ENCODE measurements at places on chromosomes 3 and 15.

GRCh38 chr15:98856532-98856907 lies 151.1 kb downstream of the PGPEP1L start:
- no peak for DNase-seq

- DNase-seq, result no peak
Measured at GRCh38 chr15:98324341-98324970, 323.9 kb upstream of the IGF1R start.

DNA sequence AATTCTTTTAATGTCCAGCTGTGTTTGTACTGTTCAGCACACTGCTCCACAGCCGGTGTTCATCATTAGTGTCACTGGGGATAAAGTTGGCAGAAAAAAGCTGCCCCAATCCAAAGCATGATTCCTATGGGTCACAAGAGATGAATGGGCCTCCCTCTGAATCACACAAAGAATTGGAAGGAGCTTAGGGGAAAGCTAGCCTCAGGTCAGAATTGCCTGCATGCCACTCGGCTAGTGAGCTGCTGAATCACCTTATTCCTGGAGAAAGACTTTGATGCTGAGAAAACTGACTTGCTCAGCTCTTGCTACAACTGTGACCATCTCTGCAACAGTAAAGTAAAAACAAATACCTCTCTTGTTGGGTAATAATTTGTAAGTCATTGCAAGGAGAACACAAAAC lies 3.5 kb downstream of the CCK start:
- DNase-seq, result no peak

GRCh38 chr3:60365360-60365759 lies 885.9 kb downstream of the FHIT start:
- no peak for DNase-seq

GRCh38 chr3:13272831-13273603 lies 147.1 kb downstream of the NUP210 start:
- no peak for DNase-seq

DNA sequence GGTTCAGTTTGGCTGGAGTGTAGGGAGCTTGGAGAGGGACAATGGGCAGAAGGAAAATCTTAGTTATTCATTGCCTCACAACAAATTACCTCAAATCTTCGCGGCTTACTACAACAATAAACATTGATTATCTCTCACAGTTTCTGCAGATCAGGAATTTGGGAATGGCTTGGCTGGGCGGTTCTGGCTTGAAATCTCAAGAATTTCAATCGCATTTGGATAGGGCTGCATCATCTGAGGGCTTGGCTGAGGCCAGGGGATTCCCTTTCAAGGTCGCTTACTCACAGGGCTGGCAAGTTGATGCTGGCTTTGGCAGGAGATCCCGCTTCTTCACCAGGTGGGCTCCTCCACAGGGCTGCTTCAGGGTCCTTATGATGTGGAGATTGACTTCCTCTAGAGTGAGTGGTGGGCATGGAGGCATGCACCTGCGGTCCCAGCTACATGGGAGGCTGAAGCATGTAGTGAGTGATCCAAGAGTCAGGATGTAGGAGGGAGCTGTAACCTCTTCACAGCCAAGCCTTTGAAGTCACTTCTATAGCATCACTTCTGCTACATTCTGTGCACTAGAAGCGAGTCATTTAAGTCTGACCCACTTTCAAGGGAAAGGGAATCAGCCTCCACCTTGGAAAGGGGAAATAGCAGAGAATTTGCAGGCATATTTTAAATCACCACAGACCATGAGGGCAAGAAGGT lies 63.1 kb downstream of the CDC25A start:
- DNase-seq, result no peak

DNA sequence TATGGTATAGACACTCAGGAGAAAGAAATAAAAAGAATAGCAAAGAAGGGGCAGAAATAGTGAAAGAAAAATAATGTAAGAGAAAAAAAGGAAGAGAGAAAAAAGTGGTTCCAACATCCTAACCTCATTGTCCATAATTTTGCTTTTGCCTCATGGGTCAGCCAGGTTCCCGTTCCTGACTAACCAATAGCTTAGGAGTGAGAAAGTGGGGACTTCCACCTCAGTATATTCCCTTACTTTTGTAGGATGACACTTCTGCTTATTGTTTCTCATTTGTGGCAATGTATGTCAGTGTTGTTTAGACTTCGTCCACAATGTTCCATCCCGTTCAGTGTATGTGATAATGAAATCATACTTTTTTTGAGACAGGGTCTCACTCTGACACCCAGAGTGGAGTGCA lies 9.3 kb upstream of the SLC12A8 start:
- DNase-seq, result no peak

GRCh38 chr3:11626084-11626463 lies 17.6 kb downstream of the VGLL4 start:
- no peak for DNase-seq

- DNase-seq, result no peak
Measured at GRCh38 chr15:67613708-67614107, 71.2 kb downstream of the MAP2K5 start.

GRCh38 chr3:61734749-61735686 lies 173.6 kb downstream of the PTPRG start:
- DNase-seq, result no peak

DNA sequence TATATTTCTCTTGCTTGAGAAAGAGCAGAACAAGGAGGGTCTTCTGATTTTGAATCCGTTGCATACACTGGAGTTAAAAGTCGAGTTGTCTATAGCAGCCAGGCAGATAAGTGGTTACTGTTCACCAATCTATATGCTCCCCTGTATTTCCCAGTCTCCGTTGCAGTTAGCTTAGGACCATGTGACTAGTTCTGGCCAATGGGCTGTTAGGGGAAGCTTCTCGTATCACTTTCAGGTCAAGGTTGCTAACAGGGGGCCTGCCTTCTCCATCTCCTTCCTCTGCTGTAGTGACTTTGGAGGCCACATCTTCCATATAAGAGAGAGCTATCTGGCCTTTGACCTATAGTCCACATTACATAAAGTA lies 188.5 kb upstream of the KBTBD8 start:
- DNase-seq, result no peak

DNA sequence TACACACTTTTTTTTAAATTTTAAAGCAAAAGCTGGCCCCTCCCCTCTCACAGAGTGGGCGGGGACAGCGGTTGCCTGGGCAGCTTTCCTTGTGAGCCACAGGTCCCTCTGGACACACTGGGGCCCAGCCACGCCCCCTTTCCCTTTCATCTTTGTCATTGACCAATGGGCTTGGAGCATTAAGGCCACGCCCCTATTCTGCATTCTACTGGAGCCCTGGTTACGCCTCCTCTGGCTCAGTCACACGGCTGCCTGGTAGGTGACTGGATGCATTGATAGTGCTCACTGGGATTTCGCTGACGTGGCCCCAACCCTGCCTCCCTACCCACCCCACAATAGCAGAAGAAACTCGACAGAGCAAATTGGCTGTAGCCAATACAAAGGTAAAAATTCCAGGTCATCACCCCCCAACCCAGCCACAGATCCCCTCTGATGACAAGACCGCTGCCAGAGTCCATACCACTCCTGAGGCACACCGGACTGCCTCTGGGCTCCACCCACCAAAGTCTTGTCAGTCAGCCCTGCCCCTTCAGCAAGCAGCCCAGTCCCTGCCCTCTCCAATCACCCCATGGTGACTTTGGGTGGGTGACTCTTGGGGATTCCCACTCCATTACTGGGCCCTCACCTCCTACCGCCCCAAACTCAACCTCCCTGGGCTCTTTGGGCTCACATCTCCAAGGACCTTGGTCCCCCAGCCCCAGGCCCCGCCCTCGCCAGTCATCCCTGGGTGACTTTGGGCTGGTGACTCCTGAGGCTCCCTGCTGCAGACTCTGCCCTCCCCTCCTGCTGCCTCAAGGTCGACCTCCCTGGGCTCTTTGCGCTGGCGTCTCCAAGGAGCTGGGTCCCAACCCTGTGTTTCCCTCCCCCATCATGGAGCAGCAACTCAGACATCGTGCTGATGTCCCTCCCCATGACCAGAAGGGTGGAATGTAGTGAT lies 112.2 kb upstream of the FAN1 start:
- no peak for DNase-seq

GRCh38 chr3:197970588-197970987 lies 10.6 kb downstream of the LMLN start:
- no peak for DNase-seq

GRCh38 chr15:70714015-70714414 lies 49.3 kb downstream of the UACA start:
- DNase-seq, result no peak

GRCh38 chr3:36730966-36731365 lies 33.4 kb downstream of the DCLK3 start:
- no peak for DNase-seq

GRCh38 chr15:65535192-65535591 lies 4.9 kb downstream of the HACD3 start:
- no peak for DNase-seq

DNA sequence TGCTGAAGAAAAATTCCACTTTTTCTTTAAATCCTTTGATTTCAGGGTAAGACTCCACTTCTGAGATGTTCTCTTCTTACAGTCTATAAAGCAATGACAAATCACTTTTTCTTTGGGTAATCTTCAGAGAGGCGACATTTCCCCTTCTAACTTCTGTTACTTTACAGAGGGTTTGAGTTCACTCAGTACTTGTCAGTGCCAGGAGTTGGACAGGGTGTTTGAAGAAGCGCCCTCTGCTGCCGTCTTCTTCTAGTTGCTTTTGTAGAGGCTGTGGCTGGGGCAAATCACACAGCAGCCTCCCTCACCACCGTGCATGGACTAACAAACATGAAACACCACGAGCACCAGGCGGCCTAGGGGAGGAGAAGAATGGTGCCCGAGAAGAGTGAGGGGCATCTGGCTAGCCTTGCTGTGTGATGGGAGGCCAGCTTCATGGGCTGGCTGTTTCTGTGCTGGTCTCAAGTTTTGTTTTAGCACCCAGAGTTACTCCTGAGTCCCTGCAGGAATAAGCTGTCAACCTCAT lies at the start of gene CD80:
Gene CD80 (minus strand): TSS at position 174 of the 523 bp plus-strand sequence. CDS start 1,886 bp downstream, outside the sequence.
- peak; percentile 22 for DNase-seq

DNA sequence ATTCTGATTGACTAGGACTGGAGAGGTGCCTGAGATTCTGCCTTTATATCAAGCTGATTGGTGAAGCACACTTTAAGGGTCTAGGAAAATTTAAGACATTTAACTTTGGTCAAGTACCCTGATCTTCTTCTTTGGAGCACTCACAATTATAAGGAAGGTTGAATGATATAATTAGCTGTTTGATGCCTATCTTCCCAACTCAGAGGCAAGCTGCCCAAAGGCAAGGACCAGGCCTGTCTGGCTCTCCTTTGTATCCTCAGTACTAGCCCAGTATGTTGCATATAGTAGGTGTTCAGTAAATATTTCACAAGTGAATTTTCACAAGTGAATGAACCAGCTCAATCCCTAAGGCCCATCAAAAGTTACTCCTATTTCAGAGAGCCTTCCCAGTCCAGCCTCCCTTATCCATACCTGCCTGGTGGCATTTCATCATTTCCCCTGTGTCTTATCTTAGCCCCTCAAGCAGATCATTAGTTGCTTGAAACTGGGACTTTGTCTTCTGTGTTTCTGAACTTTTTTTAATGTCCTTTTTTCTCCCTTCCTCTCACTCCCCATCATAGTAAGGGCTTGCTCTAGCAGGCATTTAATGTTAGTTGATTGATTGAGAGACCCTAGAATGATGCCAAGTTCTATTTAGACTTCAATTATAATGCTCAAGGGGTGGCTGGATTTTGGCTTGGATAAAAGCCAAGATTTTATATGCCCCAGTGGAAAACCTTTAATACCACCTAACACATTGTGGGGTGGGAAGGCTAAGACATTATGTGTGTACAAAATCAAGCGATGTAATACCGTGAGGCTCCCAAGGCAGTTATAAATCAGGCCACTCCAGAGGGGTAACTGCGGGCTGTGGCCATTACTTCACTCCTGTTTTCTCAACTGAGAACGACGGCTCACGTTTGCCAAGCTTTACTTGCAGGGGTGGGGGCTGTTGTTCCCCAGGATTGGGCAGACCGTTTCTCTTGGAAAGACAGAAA lies 43.2 kb upstream of the BOC start:
- peak; percentile 20 for DNase-seq

GRCh38 chr3:186284661-186285060 lies 77.4 kb downstream of the DGKG start:
- no peak for DNase-seq

- no peak for DNase-seq
Measured at GRCh38 chr3:194034346-194035336, 101.3 kb upstream of the HES1 start.

GRCh38 chr15:89647191-89647851 lies 7.9 kb downstream of the KIF7 start:
- DNase-seq, result peak; percentile 49

GRCh38 chr3:50372349-50372748 lies 13.0 kb upstream of the TMEM115 start:
- DNase-seq, result no peak

GRCh38 chr15:63169788-63170187 lies 12.5 kb upstream of the RPS27L start:
- DNase-seq, result no peak

- no peak for DNase-seq
Measured at GRCh38 chr15:95032156-95032555, 800.8 kb downstream of the MCTP2 start.

- DNase-seq, result no peak
Measured at GRCh38 chr15:69794645-69795469, 302.9 kb downstream of the TLE3 start.

DNA sequence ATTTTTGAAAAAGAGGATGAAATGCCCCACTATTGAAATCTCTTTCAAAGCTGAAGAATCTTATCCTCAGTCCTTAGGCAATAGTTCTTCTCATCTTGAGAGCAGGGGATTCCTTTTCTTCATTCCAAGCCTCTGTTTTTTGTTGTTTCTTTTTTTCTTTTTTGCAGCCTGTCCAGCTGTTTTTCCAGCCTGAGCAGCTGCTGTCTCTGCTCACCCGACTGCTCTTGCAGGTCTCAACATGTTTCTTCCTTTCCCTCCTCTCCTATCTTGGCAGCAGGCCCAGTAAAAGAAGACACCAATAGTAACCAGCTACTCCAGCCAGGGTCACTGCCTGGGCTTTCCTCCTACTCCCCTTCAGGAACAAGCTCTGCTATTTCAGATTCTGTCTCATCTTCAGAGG lies 23.8 kb downstream of the MEX3B start:
- DNase-seq, result peak; percentile 87

DNA sequence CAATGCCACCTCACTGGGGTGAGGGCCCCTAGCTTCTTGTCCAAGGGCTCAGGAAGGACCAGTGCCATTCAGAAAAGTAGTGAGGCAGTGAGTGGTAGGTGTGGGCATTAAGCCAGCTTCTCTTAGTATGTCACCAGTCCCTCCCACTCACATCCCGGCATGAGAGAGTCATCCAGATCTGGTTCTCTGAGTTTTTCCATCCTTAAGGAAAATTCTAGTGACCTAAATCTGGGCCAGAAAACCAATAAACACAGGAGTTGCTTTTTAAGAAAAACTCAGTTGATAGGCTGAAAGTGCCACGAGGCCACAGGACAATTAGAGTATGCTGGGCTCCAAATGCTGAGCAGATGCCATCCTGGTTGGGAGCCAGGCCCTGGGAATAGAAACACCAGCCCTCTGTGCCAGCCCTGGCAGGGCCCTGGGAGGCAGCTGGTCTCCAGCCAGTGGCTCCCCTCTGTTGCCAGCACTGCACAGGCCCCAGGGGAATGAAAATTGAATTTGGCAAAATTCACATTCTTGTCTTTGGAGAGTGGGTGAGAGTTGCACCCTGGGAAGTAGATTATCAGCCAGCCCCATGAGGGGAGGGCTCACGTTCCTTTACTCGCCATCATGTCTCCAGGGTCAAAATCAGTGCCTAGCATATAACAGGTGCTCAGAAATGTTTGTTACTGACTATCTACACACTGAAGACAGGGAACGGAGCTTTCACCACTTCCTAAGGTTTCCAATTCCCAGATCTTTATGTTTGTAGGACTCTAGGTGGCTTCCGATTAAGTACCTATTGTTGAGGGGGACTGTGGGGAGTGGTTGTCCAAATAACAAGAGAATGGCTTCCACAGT lies 52.8 kb downstream of the FAM43A start:
- no peak for DNase-seq
